ENCODE measurements at places on chromosomes 5 and 9.

- DNase-seq = no peak
Measured at GRCh38 chr9:94613003-94613402, 19.4 kb upstream of the FBP2 start.

DNA sequence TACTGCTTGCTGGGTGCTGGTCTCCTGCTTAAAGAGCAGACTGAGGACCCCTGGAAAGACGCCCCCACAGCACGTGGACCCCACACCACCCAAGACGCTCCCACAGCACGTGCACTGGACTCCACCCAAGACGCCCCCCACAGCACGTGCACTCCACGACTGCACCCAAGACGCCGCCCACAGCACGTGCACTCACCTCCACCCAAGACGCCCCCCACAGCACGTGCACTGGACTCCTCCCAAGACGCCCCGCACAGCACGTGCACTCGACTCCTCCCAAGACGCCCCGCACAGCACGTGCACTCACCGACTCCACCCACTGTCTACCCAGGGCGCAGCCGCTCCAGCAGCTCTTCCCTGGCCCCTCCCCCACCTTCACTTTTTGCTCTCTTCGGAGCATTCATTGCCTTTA is 50.5 kb downstream of the EHMT1 start:
- no peak for DNase-seq

- DNase-seq = no peak
Measured at GRCh38 chr5:76363352-76364225, 39.5 kb upstream of the IQGAP2 start.

GRCh38 chr9:70257502-70257901 is 1.3 kb upstream of the SMC5 start:
- DNase-seq = no peak

DNA sequence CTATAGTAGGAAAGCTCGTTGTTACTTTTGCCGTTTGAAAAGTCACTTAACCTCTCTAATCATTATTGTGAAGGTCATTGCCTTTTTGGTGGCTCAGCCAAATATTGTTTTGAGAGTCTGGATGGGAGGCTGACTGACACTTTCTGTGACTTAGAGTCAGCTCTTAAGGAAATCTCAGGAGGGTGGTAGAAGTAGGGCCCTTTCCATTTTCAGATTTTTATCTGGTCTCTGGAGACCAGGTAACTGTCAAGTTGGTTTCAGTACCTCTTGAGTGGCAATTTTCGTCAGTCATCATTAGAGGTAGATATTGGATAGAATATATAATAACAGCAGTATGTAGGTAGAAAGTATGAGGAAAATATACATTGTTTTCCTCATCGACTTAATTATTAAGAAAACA is 23.3 kb downstream of the UGCG start:
- DNase-seq = no peak

- no peak for DNase-seq
Measured at GRCh38 chr5:174667526-174667925, 56.9 kb upstream of the MSX2 start.

DNA sequence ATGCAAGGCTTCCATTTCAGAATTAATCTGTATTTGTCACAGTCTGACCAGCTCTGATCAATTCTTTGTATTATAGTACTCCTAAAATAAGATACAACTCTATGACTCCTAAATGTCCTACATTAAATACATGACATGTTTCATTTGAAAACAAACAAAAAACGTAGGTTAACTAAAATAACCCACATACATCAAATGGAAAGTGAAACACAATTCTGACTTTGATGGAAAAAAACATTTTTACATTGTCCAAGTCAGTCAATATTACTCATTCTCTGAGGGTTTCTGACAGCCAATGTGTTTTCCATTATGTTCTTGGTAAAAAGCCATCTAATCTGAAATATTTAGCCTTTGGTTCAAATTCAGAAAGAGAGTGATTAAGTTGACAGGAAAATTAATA is 8.7 kb downstream of the HMGCS1 start:
- no peak for DNase-seq
